ENCODE measurements at places on chromosomes 13 and 19.

GRCh38 chr19:50981587-50982146, 2.0 kb downstream of the KLK7 start:
- DNase-seq: no peak

GRCh38 chr13:50598338-50598737, 245.2 kb downstream of the DLEU7 start:
- DNase-seq: no peak

- DNase-seq: peak; percentile 99
Observed at GRCh38 chr13:40445557-40445990, 220.9 kb downstream of the FOXO1 start.

DNA sequence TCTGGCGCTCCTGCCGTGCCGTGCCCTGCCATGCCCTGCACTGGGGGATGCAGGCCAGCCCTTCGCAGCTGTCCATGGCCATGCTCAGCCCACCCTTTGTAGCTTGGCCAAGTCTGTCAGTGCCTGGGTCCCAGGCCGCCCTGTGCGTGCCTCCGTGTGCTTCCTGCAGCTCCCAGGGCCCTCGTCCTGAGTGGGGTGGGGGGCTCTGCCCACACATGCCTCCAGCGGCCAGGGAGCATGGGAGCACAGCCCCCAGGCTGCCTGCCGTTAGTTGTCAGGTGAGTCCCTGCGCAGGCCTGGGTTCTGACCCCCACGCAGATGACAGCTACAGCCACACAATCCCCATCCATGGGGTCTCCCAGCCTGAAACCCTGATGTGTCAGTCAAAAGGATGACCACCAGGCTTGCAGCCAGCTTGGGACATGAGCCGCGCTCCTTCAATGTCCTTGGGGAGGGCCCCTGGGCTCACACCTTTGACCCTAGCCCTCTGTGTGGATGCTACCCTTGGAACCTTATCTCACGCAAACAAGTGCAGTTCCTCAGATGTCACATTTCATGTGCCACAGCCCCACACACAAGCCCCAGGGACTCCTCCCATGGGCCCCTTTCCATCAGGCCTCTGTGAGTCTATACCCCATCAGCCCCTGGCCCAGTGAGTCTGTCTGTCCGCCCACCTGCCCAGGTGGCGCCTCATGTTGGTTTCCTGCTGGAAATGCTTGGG, 24.5 kb downstream of the TMED1 start:
- no peak for DNase-seq

DNA sequence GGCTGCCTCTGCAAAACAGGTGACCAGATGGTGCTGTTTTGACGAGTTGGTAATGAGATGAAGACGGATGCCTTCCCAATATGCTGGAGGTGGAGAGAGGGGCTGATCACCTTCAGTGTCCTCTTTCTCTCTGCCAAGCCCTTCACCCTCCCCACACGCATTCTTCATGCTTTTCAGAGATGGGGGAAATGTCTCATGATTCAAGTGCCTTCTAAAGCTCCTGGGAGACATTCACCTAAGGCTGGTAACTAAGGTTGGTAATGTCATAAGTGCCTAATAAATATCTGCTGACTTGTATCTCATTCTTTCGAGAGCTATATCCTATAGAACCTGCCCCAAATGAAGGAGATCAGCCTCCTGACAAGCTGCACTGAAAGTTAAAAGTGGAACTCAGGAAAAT, 86.2 kb upstream of the MBNL2 start:
- DNase-seq: no peak

GRCh38 chr19:2296141-2296540, 11.8 kb downstream of the LINGO3 start:
- DNase-seq: no peak

- DNase-seq: no peak
Observed at GRCh38 chr13:110560601-110561343, 750 bp downstream of the RAB20 start.

GRCh38 chr19:30235946-30236345, 136.2 kb upstream of the ZNF536 start:
- DNase-seq: no peak

GRCh38 chr13:95862408-95862807, 185.5 kb downstream of the DNAJC3 start:
- no peak for DNase-seq

DNA sequence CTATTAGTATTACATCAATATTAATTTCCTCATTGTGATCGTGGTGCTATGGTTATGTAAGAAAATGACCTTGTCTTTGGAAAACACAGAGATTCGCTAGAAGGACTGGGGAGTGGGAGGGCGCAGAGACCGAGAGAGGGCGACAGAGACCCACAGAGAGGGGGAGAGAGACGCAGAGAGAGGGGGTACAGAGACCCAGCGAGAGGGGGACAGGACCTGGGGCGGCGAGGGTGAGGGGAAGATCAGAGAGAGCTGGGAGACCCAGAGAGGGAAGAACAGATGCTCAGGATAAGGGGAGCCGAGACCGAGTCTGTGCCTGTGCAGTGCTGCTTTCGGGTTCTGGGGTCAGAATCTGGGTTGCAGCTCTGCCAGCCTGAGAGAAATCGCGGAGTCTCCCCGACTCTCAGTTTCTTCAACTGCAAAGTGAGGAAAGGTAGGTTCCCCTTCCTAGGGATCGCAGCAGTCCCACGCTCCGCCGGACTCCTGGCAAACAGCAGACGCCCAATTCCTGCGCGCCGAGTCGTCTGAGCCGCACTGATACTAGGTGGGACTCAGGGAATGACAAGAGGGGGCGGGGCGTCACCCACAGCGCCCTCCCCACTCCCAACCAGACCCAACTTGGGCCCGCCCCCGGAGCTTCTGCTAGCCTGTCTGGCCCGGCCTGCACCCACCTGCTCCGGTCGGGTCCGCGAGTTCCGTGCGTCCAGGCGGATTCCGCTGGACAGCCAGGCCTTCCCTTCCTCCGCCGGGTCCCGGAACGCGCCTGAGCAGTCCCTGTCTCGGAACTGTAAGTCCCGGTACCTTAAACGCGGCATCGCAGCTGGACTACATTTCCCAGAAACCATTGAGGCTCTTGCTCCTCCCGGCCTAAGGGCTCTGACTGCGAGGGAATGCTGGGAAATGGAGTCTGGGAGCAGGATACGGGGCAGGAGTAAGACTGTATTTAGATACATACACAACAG, 15.3 kb downstream of the IZUMO2 start:
- peak; percentile 68 for DNase-seq

- no peak for DNase-seq
Observed at GRCh38 chr19:38691938-38692457, 44.5 kb downstream of the ACTN4 start.

- no peak for DNase-seq
Observed at GRCh38 chr19:33393286-33394005, 19.9 kb downstream of the CEBPG start.

GRCh38 chr13:25181597-25181996, 9.5 kb upstream of the AMER2 start:
- DNase-seq: no peak

DNA sequence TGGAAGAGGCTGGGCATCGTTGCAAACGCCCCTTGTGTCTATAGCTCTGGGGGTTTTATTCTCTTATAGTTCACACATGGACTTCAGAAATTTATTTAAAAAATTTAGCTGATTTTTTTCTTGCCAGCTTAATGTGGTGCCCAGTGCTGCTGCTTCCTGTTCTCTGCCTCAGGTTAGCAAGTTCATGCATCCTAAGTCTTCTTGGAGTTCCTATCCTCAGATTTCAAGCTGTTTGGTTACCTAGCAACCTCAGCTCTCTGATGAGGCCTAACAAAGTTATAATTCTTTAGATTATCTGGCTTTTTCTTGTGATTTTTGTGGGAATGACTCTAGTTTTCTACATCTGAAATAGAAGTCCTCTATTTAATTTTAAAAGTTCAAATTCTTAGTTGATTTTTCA, 250.9 kb downstream of the MAB21L1 start:
- no peak for DNase-seq

GRCh38 chr13:51912511-51913225, 50.9 kb downstream of the CCDC70 start:
- no peak for DNase-seq

GRCh38 chr19:53894707-53895106, 12.7 kb downstream of the PRKCG start:
- DNase-seq: no peak

DNA sequence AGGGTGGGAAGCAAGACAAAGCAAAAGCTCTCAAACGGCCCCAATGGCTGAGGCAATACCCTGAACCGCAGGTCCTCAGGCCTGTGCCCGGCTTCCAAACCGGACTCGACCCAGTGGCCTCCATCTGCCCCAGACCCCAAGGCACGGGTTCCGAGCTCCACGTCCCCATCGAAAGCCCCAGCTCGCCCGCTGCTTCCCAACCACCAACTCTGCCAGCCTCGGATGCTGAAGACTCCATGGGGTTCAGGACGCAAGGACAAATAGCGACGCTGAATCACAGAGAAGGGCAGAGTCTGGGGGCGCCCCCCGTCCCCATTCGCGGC, 559 bp downstream of the POLR2E start:
- no peak for DNase-seq

DNA sequence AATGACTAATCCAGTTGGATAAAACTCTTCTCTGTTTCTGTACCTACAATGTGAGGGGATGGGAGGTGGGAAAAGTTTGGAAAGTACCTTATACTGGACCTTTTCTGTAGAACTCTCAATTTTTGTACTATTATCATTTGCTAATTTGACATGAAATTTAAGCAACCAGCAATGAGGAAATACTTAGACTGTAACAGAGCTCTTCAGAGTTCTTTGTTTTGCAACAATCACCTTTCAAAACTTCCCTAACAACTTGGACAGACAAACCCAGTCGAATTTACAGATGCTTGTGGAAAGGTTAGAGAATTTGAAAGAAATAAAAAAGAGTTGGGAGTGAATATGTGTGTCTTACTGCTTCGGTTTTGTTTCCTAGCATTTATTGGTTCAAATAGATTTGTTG, 16.8 kb downstream of the KBTBD7 start:
- no peak for DNase-seq

DNA sequence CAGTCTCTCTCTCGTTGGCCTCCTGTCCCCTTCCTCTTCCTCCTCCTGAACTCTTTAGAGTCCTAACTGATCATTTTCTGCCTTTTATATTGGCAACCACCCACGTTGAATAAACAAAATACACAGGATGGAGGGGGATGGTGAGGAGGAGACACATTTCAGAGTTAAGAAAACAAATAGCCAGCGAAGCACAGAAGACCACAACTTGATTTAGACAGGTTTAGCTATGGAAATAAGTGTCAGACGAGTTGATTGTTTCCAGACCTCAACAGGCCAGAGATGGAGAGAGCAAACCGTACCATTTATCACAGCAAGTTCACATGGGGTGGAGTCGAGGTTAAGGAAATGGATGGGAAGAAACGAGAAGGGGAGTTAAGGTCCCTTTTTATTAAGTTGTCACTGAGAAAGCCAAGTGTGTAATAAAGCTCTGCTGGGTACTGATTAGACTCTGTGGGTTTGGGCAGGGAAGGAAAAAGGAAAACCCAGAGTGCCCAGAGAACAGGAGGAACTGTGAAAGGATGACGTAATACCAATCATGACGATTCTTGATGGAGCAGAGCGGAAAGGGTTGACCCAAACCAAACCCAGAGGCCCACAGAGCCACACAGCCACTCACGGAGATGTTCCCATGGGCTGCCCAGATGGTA, 11.1 kb upstream of the SERP2 start:
- no peak for DNase-seq

DNA sequence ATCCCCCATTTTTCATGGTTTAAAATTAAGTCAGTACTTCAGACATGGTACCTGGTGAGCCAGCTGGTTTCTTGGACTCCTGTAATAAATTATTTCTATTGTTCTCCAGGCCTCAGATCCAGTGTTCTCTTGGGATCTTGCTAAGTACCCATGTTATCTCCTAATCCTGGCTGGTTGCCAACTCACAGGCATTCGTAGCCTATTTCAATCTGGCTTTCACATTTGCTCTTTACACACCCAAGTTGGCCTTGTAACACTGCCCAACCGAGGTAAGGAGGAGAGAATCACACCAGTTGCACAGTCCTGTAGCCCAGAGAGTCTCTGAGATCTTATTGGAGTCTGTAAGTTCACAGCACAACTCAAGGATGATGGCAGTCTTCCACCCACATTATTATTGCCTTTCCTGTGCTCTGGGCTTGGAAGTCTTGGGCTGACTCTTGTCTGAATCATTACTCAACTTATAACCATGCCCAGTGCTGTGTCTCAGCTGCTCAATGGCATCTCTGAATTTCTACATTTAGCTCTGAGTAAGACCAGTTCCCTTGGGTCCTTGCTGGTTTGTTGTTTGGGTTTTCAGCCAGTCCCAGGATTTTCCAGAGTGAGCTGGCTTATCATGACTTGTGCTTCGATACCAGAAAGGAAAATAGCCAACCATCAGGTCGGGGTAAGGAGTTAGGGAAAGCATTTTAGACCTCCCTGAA, 76.6 kb upstream of the KLF12 start:
- DNase-seq: no peak

DNA sequence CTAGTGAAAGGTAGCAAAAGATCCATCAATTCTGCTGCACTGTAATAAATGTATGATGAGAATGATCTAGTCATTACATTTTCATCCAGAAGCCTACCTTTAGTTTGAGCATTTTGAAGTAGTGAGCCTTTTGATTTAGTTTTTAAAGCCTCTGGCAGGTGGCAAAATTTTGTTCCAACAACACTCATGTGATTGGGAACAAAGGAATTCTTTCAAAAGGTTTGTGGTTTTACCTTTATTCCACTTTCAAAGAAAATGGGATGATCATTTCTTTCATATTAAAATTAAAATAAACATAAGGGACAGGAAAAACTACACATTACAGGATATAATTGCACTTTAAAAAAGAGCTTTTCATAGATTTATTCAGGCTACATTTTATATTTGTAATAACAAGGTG, 260.2 kb downstream of the DACH1 start:
- DNase-seq: no peak

- DNase-seq: no peak
Observed at GRCh38 chr19:55468054-55468393, 3.5 kb upstream of the C19orf85 start.

DNA sequence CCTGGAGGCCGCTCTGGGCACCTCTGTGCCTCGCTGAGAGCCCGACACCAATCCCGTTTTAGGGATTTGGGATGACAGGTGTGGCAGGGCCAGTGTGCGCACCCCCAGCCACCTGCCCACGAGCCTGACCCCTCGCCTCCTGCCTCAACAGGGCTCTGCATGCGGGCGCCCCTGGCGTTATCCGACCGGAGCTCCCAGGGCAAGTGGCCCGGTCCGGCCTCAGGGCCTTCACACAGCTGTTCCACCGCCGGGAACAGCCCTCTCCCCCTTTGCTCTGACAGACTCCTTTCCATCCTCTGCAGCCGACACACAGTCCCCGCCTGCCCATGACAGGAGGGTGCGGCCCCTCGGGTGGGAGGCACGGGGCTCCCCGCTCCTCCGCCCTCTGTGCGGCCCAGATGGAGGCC, 7.1 kb upstream of the WDR18 start:
- no peak for DNase-seq

- DNase-seq: no peak
Observed at GRCh38 chr13:34172048-34172447, 354.1 kb downstream of the RFC3 start.

DNA sequence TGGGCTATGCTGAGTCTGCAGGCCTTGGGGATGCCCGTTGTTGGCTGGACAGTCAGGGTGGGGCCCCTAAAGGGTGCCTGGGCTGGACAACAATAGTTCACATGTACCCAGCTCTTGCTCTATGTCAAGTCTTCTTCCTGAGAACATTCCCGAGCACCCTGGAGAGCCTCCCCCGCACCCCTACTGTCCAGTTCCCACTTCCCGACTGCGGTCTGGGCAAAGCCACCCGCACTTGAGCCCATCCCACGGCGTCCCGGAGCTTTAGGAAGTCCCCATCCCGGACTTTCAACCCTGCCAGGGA, 1.1 kb upstream of the MPND start:
- no peak for DNase-seq
